MCF 10A (cell line): ENCODE measurements at places on chromosomes 4 and X. TPM values are rescaled to one million over a fixed set of nuclear protein-coding genes. Genes with fewer than 3 reads are reported as not detected.

Gene EMCN
- not detected in 2 replicates for total RNA-seq

Gene GAB1
- 5.9 and 7.6 TPM in 2 replicates for total RNA-seq

Gene UGT2A1
- not detected in 2 replicates for total RNA-seq

Gene MAP3K15
- not detected in 2 replicates for total RNA-seq

Gene CTSO
- total RNA-seq = 2.3 and 5.2 TPM in 2 replicates

Gene MTHFD2L
- total RNA-seq = 110 and 113 TPM in 2 replicates

Gene HTN1
- total RNA-seq = not detected in 2 replicates

Gene FAM53A
- 5.0 and 6.6 TPM in 2 replicates for total RNA-seq

Gene UGT2A3
- total RNA-seq = not detected in 2 replicates

Gene GPM6B
- 6.9 and 16.3 TPM in 2 replicates for total RNA-seq

Gene HELT
- not detected in 2 replicates for total RNA-seq

Gene SMC1A
- 89.6 and 94.7 TPM in 2 replicates for total RNA-seq

Gene CTAG1B
- total RNA-seq = not detected in 2 replicates

Gene ARHGAP24
- total RNA-seq = 2.6 and 3.2 TPM in 2 replicates

Gene HDAC6
- total RNA-seq = 45.1 and 53.2 TPM in 2 replicates

Gene HADH
- 19.2 and 26.2 TPM in 2 replicates for total RNA-seq

Gene BBS12
- 4.7 and 8.3 TPM in 2 replicates for total RNA-seq

Gene AREG
- total RNA-seq = 1,402 and 1,878 TPM in 2 replicates

Gene SMIM31
- not detected in 2 replicates for total RNA-seq

Gene MAN2B2
- 12.5 and 13.9 TPM in 2 replicates for total RNA-seq

Gene MFAP3L
- total RNA-seq = 4.1 and 7.7 TPM in 2 replicates

Gene GAB3
- total RNA-seq = 2.0 and 2.1 TPM in 2 replicates

Gene PRDM5
- 6.4 and 7.3 TPM in 2 replicates for total RNA-seq

Gene CLRN2
- total RNA-seq = not detected in 2 replicates

Gene MAGEA1
- not detected in 2 replicates for total RNA-seq

Gene TGIF2LX
- not detected in 2 replicates for total RNA-seq

Gene POU4F2
- not detected in 2 replicates for total RNA-seq

Gene VCX3A
- not detected in 2 replicates for total RNA-seq

Gene HSFX2
- total RNA-seq = 0.82 TPM in 1 of 2 replicates, not detected in the other

Gene CHRNA9
- total RNA-seq = 1.8 and 2.0 TPM in 2 replicates

Gene CCDC120
- total RNA-seq = 10.3 and 14.4 TPM in 2 replicates

Gene AFM
- total RNA-seq = not detected in 2 replicates

Gene G3BP2
- total RNA-seq = 179 and 231 TPM in 2 replicates

Gene NAAA
- total RNA-seq = 7.1 and 8.9 TPM in 2 replicates

Gene SLC25A31
- total RNA-seq = not detected in 2 replicates

Gene JAKMIP1
- total RNA-seq = not detected in 2 replicates

Gene MAGEE2
- not detected in 2 replicates for total RNA-seq

Gene GC
- total RNA-seq = not detected in 2 replicates

Gene ARHGEF38
- total RNA-seq = not detected in 2 replicates

Gene NALF2
- 4.7 and 5.8 TPM in 2 replicates for total RNA-seq

Gene GSX2
- not detected in 2 replicates for total RNA-seq

Gene SH3RF1
- 16.5 and 17.4 TPM in 2 replicates for total RNA-seq

Gene TMPRSS11F
- not detected in 2 replicates for total RNA-seq

Gene PRDM8
- total RNA-seq = 4.8 and 4.9 TPM in 2 replicates

Gene CSN2
- not detected in 2 replicates for total RNA-seq

Gene UGT2B28
- total RNA-seq = not detected in 2 replicates

Gene TMSB15C
- total RNA-seq = 0.79 and 1.3 TPM in 2 replicates

Gene SLITRK4
- 0.35 and 0.39 TPM in 2 replicates for total RNA-seq

Gene FTSJ1
- total RNA-seq = 92.5 and 107 TPM in 2 replicates

Gene SPANXA1
- total RNA-seq = not detected in 2 replicates

Gene METAP1
- 43.5 and 61.4 TPM in 2 replicates for total RNA-seq
